Bronchus fibroblast of lung (primary cell): ENCODE measurements at places on chromosomes 1 and 21. TPM values are rescaled to one million over a fixed set of nuclear protein-coding genes. Genes with fewer than 3 reads are reported as not detected.

The PRAMEF10 gene
- total RNA-seq: not detected in 2 replicates

The EVI5 gene
- 7.4 and 7.7 TPM in 2 replicates for total RNA-seq

The UBE2U gene
- total RNA-seq: not detected in 2 replicates

The KCND3 gene
- total RNA-seq: not detected in 2 replicates

The LRRC8B gene
- 4.6 and 5.4 TPM in 2 replicates for total RNA-seq

The HDGF gene
- 193 and 222 TPM in 2 replicates for total RNA-seq

The SH3BGR gene
- total RNA-seq: 1.3 and 2.5 TPM in 2 replicates
